ENCODE measurements at places on chromosomes 6 and 20. TPM values are rescaled to one million over a fixed set of nuclear protein-coding genes. Genes with fewer than 3 reads are reported as not detected.

GRCh38 chr20:22974354-22974753, 60.8 kb upstream of the SSTR4 start:
- peak; percentile 20 for DNase-seq

DNA sequence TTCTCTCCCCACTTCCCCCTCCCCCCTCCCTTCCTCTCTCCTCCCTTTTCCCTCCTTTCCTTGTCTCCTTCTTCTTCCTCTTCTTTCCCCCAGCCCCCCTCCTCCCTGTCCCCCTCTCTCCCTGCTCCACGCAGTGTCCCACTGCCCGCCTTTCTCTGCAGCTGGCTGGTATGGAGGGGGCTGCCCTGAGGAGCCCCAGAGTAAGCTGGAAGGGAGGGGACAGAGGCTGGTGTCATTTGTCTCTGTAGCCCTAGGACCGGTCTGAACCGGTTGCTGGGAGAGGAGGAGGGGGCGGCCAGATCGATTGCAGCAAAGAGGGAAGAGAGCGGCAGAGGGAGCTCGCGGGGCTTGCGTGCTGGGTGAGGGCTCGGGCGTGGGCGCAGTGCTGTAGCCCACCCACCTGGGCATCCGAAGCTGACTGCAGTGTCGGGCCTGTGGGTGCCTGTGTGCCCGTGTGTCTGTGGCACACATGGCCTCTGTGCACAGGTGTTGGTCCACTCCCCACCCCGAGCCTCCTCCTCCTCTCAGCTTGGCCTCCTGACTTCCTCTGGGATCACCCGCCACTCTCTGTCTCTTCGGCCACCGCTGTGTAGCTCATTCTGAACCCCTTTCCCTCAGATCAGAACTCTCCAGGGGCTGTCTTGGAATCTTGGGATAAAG, 50.6 kb downstream of the SRC start:
- no peak for DNase-seq

DNA sequence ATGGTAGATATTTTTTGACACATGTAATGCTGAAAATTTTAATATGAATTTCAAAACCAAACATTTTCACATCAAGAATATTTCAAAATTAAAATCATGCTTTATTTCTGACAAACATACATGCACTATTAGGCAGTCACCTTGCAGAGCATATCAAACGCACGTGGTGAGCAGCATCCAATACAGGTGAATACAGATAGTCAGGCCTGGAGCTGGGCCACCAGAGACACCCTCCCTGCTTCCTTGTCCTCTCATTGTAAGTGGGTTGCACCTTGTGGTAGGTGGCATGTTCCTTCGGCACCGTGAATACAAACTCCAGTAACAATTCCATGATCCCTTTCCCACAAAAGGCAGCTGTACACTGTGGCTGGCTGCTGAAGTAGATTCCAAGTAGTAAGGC, 8.9 kb downstream of the REV3L start:
- DNase-seq, result no peak

- DNase-seq, result no peak
These were observed 43.2 kb upstream of the SRF start for GRCh38 chr6:43127877-43128276.

- DNase-seq, result no peak
These were observed 50.2 kb downstream of the HBS1L start for GRCh38 chr6:135004399-135004798.

DNA sequence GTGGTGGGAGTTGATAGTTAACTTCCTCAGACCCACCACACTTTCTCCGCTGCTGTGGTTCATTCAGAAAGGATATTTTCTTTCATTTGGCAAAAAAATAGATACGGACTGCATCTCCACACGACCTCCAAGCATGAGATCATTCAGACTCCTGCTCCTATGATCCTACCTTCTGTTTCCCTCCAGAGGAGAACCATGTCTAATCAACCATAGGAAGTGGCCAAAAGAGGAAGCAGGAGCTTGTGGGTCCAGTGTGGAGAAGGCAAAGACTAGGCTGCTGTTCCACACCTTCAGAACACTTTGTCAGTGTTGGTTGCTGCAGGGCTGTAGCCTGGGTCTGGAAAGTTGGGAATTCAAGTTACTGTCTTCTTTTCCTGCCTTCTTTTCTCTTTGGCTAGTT, 10.6 kb upstream of the KIF13A start:
- DNase-seq, result no peak

GRCh38 chr6:165325609-165326008, 16.2 kb upstream of the C6orf118 start:
- DNase-seq, result no peak

DNA sequence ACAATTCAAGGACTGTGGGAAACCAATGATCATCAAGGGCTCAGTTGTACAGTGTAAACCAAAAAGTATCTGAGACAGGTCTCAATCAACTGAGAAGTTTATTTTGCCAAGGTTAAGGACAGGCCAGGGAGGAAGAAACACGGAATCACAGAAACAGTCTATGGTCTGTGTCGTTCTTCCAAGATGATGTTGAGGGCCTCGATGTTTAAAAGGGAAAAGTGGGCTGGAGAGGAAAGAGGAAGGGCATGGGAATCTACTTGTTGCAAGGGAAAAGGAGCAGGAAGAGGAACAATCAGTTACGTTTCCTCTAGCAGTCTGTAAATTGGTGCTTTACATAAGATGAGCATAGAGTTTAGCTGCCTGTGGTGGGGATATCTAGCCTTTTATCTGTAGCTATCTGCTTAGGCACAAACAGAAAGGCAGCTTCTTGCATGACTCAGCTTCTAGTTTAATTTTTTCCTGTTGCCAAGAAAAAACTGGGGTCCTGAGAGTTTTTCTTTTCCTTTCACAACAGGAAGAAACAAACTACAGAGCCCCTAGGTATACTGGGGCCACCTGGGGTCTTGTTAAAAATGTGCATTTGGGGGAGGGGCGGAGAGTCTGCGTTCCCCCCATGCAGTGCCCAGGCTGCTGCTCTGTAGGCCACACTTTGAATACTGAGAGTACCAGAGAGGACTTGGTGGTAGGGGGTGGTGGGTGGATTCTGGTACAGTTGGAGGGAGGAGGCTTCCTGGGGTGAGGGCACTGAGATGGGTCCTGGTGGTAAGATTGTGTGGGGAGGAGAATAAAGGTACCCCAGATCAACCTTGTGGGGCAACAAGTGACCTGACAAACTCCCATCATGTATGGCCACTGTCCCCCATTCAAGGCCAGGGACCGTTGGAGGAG, 35.3 kb upstream of the EZR start:
- DNase-seq, result no peak

DNA sequence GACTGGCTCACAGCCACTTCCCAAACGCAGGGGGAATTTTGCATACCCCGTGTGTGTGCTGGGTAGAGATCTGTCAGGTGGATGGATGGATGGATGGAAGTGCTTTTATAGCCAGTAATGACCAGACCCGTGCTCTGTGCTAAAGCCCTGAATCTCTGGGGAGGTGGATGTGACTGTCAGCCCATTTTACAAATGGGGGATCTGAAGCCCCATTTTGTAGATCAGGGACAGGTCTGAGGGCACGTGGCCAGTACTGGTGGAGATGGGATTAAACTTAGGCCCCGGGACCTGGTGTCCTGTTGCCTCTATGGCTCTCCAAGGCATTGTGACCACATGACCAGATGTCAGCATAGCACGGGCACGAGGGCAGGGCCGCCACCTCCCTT, 38.2 kb upstream of the ZBP1 start:
- DNase-seq, result no peak

- DNase-seq, result no peak
These were observed 88.7 kb downstream of the SNAP25 start for GRCh38 chr20:10307359-10307735.

DNA sequence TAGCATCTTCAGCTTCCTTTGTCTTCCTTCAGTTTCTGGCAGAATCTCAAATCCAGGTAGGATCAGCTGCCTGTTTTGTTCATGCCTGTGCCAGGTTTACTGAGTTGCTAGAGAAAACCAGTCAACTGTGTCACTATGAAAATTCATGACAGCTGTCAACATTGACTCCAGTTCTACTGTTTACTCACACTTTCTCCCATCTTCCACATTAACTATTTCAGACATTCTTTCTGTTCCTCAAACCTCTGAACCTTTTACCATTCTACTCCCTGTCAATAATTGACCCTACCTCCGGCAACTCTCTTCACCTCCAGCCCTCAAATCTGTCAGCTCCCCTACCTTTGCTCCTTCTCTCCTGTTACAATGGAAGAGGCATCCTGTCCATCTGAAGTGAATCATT, 8.5 kb downstream of the ENPP4 start:
- no peak for DNase-seq

GRCh38 chr20:32218156-32218900, 10.6 kb downstream of the POFUT1 start:
- DNase-seq, result no peak

- DNase-seq, result peak; percentile 78
These were observed 87.0 kb upstream of the RNF24 start for GRCh38 chr20:4102381-4102780.

GRCh38 chr20:8250539-8251200, 118.6 kb downstream of the PLCB1 start:
- no peak for DNase-seq

Gene FOXC1
- 4.6 TPM for polyA plus RNA-seq

Gene OVOL2
- 6.1 TPM for polyA plus RNA-seq

Gene PARD6B
- polyA plus RNA-seq, result 1.5 TPM

Gene OR2H2
- not detected for polyA plus RNA-seq

Gene BPIFA1
- not detected for polyA plus RNA-seq

Gene ZNF512B
- polyA plus RNA-seq, result 3.2 TPM

Gene KCNK15
- 0.40 TPM for polyA plus RNA-seq

Gene TBXT
- polyA plus RNA-seq, result not detected

Gene BLOC1S5
- polyA plus RNA-seq, result 4.2 TPM

Gene HTR1E
- polyA plus RNA-seq, result not detected

Measured in mammary epithelial cell (primary cell).